NCI-H82 (cell line): ENCODE measurements at places on chromosomes 7 and 10.

DNA sequence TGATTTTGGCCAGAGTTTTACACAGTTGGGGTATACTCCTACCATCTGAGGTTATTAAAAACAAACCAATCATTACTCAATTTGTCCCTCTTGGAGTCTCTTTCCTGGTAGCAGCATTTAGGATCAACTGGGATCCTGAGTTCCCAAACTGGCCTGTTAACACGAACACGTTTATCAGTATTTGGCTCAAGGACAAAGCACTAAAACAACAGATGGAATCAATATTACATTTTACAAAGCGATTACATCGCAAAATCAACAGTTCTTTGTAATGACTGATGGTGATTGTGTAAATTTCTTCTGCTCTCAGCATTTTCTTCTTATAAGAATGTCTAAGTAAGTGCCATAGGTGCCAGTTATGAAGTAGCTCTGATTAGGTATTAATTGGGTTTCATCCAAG is 582.9 kb upstream of the ANKRD30A start:
- no peak for DNase-seq

DNA sequence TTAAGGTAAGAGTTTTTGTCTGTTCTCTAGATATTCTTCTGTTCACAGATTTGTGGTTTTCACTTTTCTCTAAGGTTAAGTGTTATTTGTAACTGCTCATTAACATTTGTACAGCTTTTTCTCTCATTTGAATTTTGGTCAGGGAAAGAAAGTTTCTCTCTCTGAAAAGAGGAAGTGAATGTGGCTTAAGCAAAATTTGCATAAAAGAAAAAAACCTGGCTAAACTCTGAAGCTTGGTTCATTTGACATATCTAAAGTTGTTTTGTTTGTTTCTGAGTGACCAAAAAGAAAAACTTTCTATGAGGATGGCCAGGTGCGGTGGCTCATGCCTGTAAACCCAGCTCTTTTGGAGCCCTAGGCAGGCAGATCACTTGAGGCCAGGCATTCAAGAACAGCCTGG is 22.0 kb upstream of the SLC26A4 start:
- no peak for DNase-seq

- DNase-seq, result no peak
These were observed 161.8 kb downstream of the DPY19L1 start for GRCh38 chr7:34875481-34875880.

DNA sequence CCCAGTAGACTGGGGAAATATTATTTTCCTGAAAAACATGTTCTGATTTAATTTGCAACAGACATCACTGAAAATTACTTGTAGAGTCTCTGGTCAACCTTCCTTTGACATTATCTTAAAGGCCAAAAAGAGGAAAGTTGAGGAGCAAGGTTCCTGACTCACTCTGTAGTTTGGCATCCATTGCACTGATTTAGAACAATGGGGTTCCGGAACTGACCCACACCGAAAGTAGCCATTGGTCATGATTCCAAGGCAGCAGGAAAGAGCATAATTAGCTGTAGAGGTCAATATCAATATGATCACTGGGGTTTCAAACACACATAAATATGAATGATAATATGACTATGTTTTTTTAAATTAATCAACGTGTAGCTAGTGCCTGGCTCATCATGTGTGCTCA is 65.8 kb downstream of the DNMBP start:
- DNase-seq, result no peak

- no peak for DNase-seq
These were observed 6.0 kb upstream of the DAGLB start for GRCh38 chr7:6453734-6454133.

- DNase-seq, result no peak
These were observed 77.9 kb downstream of the CTNNA3 start for GRCh38 chr10:67618116-67618515.

GRCh38 chr10:76197293-76197692 is 765.9 kb downstream of the LRMDA start:
- DNase-seq, result no peak

DNA sequence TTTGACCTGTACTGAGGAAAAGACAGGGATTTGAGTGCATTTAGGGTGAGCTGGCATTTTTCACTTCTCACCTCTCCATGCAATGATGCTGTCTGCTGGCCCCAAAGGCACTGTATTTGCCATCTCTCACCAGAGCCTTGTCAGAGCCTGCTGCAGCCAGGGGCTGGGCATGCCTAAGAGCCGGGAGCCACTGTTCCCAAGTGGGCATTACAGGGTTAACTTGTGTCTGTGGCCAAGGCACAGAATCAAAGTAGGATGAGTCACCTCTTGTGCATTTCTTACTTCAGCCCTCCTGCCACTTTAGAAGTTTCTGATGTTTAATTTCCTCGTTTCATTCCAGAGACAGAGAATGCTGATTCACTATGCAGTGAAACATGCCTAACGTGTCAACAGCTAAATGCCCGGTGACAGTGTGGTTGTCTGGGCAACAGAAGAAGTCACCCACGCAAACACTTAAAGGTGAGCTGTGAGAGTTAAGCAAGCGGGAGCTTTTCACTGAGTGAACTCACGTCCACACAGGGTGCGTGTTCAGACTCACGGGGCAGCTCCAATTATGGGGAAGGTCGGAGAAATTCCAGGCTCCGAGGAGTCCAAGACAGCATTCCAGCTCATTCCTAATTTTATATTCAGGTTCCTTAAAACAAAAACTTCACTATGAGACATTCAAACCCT is 57.1 kb upstream of the IGFBP3 start:
- DNase-seq, result no peak

DNA sequence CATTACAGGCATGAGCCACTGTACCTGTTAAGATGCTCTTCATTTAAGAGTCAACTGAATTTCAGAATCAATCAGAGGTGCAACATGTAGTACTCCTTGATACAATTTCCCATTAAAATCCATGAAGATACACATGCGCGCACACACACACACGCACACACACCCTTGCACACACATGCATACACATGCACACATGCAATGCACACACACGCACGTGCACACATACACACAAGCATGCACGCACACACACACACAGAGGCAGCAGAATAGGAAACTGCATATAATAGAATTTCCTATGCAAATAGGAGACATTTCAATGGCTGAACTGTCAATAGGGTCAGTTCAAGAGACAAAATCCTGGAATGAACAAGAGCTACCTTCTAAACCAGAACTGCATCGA is 192.6 kb downstream of the CALN1 start:
- DNase-seq, result no peak

- no peak for DNase-seq
These were observed 31.2 kb upstream of the COMTD1 start for GRCh38 chr10:75266945-75267344.

- no peak for DNase-seq
These were observed 804.8 kb downstream of the GRM8 start for GRCh38 chr7:126447984-126448383.

DNA sequence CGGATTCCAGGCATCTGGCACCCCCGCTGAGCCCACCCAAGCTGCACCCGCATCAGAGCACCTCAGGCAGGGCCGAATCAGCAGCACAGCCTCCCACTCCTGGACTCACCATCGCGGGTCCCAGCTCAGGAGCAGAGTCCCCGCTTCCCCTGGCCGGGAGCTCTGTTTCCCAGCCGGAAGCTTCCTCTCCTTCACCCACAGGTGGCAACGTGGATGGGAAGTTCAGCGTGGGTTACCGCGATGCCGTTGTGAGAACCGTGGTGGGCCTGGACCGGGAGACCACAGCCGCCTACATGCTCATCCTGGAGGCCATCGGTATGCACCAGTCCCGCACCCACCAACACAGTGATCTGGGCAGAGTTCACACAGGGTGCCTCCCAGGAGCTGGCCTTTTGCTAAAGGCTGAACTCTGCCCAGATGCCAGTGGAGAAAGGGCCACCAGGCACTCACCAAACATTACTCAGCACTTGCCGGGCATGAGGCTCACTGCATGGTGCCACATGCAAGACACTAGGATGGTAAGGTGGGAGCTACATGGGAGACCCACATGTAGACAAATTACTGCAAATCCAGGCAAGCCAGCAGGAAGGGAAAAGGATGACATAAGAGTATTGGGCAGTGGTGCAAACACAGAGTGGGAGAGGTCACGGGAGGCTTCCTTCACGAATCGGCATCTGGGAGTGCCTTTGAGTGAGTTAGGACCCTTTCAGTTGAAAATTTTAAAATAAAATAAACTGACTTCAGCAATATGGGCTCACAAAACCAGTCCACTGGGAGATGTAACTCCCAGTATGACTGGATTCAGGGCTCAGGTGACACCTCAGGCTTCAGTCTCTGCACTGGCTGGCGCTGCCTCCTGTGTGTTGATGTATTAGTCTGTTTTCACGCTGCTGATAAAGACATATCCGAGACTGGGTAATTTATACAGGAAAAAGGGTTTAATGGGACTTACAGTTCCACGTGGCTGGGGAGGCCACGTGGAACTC is 10.4 kb downstream of the C10orf105 start:
- no peak for DNase-seq

DNA sequence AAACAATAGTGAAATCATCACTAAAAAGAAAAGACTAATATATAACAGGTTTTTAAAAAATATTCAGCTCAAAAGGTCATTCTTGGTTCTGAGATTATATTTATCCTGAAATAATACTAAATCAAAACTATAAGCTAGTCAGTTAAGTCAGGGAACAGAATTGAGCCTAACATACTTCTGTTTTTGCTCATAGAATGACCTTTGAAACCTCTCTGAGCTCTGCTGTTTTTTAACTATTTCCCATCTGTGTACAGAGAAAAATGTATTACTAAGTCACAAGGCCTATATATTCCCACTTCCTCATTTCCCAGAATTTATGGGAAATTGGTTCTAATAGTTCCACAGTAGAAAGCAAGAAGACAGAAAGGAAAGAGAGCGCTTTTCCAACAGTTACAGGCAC is 346.8 kb upstream of the ETV1 start:
- DNase-seq, result no peak

- DNase-seq, result no peak
These were observed 110.6 kb downstream of the OAT start for GRCh38 chr10:124308056-124308645.

DNA sequence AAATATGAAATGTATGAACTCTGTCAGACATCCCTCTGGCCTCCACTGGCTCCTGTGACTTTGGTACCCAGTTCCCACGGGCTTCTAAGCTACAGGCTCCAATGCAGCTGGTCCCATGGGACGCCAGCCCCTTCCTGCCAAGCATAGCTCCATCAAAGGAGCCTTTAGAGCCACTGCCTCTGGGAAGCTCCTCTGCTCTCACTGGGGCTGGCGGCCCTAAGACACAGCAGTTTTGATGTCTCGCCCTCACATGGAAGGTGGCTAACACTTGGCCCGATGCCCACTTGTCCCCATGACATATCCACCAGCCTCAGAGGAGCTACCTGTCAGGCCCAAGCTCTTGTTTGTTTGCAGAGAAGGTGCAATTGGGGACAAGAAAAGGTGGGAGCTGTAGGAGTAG is 453.7 kb upstream of the LRRN3 start:
- DNase-seq, result no peak

DNA sequence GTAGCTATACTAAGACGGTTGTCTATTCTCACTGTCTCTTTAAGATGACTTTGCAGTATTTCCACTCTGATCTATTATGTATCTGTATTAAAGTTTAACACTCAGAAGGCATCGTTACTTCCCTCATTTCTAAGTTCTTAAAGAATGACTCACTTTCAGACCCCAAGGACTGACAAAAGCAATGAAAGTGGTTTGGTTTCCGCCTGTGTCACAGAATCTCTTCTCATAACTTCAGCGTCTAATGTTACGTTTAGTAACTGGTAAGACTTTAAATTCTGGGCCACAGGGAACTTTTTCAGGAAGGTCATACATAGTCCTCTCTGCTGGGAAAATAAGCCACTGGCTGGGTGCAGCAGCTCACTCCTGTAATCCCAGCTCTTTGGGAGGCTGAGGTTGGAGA is 892.0 kb upstream of the AUTS2 start:
- DNase-seq, result no peak

DNA sequence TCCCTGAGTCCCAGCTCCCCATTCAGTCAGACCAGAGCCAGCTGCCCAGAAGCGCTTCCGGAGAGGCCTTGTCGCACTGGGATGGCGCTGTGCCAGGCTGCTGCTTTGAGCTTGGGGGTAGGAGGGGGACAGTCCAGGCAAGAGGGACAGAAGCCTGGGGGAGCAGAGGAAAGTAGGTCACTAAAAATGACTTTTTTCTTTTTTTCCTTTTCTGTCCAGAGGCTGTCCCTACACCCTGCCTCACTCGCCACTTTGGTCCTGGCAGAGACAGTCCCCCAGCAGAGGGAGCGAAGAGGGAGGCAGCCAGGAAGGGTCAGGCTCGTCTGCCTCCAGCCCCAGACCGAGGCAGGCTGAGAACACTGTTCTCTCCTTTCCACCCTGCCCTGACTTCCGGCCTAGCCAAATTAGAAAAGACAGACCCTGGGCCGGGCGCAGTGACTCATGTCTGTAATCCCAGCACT is 15.8 kb upstream of the TRIM8 start:
- no peak for DNase-seq

GRCh38 chr10:19623321-19623720 is 192.9 kb upstream of the PLXDC2 start:
- no peak for DNase-seq

DNA sequence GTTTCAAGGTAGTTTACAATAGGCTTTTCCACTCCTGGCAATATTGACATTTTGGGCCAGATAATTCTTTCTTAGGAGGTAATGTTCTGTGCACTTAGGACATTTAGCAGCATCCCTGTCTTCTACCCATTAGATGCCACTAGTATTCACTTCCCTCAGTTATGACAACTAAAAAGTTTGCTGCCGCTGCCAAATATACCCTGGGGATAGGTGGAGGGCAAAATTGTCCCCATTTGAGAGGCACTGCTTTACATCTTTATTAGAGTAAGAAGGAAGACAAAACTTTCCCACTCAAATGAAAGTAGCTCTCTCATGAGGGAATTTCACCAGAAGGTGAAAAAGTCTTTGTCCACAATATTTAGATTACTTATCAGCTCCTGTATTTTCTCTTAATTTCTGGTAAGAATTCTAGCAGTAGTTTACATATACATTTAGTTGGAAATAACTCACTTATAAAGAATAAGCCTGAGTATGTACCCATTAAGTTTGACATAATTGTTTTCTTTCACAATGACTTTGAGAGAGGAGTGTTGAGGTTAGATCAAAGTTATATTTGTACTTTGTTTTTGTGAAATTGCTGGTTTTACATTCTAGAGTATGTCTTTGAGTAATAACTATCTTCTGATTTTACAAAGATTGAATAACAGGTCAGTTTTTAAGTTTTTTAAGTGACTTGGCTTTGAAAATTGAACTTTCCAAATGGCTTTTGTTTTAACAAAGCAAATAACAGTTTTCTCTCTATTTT is 46.0 kb downstream of the HELLS start:
- no peak for DNase-seq

DNA sequence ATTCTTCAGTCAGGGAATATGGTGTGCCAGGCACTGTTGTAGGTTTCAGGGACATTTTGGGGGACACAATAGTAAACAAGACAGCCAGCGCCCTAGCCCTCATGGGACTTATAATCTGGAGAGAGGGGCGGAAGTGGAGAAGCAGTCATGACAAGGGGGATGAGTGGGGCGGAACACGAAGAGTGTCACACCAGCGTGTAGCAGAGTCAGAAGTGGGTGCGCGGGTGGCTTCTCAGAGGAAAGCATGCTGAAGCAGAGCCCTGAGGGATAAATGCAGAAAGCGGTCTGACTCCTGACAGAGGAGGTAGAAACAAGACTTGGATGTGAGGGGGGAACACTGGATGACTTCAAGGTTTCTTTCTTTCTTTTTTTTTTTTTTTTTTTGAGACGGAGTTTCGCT is 160.3 kb upstream of the LYZL2 start:
- DNase-seq, result no peak
